ENCODE measurements at places on chromosomes 5 and 9.
A peak's percentile ranks its signal among the peaks of the same experiment; 100 is the strongest.

- no peaks in the 10 kb centered on the region for H3K36me3 ChIP-seq
- H3K4me3 ChIP-seq, result no peak overlapping the region
- no peak overlapping the region for H3K27ac ChIP-seq
- H3K27me3 ChIP-seq, result no peaks in the 10 kb centered on the region
- no peaks in the 10 kb centered on the region for H3K4me1 ChIP-seq
Measured at GRCh38 chr5:72301557-72301956, 18.5 kb downstream of the MRPS27 start.

GRCh38 chr9:103991001-103991400, 103.1 kb upstream of the SMC2 start:
- DNase-seq, result no peak
- H3K4me1 ChIP-seq, result no peaks in the 10 kb centered on the region
- no peaks in the 10 kb centered on the region for H3K27me3 ChIP-seq

- peaks cover 36% of the 10 kb centered on the region for H3K4me1 ChIP-seq
- peak overlapping the region; percentile 83 for H3K27ac ChIP-seq
- DNase-seq, result peak; percentile 91
- no peaks in the 10 kb centered on the region for H3K36me3 ChIP-seq
- H3K27me3 ChIP-seq, result no peaks in the 10 kb centered on the region
Measured at GRCh38 chr9:18490641-18491370, 16.9 kb downstream of the ADAMTSL1 start.

DNA sequence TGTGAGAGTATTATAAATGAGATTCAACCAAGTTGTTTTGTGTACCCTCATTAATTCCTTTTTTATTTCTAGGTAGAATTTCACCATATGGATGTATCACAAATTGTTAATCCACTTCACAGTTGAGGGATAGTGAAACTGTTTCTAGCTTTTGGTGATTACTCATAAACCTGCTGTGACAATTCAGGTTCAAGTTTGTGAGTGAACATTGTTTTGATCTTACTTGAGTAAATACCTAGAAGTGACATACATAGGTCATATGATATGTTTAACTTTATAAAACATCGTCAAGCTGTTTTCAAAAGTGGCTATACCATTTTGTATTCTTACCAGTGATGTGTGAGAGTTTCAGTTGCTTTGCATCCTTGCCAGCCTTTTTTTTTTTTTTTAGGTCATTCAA, 112.9 kb downstream of the CAMK4 start:
- H3K4me3 ChIP-seq, result no peak overlapping the region
- H3K27ac ChIP-seq, result no peak overlapping the region
- no peaks in the 10 kb centered on the region for H3K4me1 ChIP-seq

GRCh38 chr5:67401172-67401571, 204.6 kb upstream of the CD180 start:
- H3K27ac ChIP-seq, result no peak overlapping the region
- no peak overlapping the region for H3K4me3 ChIP-seq
- no peak for DNase-seq
- H3K36me3 ChIP-seq, result no peaks in the 10 kb centered on the region

DNA sequence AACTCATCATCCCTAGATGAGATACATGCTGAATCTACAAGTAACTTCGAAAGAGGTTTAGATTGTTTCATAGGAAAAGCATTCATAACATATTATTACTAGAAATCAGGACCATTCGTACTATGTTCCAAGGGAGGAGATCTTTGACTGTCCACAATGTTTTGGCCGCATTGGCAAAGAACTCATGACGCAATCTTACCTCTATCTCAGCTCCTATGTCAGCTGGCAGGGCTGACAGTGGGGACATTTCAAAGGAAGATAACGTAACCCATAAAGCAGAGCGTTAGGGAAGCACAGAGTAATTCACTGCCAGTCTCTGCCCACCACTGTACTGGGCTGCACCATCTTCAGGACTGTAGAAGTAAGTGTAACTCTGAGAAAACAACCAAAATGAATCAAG, 69.7 kb downstream of the EFNA5 start:
- H3K27me3 ChIP-seq, result no peaks in the 10 kb centered on the region
- DNase-seq, result no peak
- H3K27ac ChIP-seq, result no peak overlapping the region
- H3K4me1 ChIP-seq, result no peaks in the 10 kb centered on the region

DNA sequence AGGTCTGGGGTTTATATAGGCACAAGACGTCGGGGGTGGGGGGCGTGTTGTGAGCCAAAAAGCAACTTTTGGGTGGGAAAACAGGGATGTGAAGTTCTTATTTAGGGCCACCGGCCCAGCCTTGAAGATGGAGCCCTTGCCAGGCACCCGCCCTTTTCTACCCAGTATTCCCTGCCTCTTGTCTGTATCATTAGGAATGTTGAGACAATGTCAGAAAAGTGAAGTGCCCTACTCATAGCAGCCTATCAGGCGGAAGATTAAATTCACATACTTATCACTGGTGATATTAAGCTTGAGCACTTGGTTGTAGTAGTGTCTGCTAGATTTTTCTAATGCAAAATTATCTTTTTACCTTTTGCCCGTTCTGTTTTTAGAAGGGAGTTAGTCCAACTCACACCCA, 293.5 kb downstream of the CDH10 start:
- H3K27ac ChIP-seq, result no peak overlapping the region
- H3K36me3 ChIP-seq, result no peaks in the 10 kb centered on the region
- no peaks in the 10 kb centered on the region for H3K27me3 ChIP-seq
- no peak overlapping the region for H3K4me3 ChIP-seq

GRCh38 chr9:79104951-79105350, 466.8 kb upstream of the TLE4 start:
- H3K27me3 ChIP-seq, result no peaks in the 10 kb centered on the region
- H3K4me3 ChIP-seq, result no peak overlapping the region
- H3K4me1 ChIP-seq, result no peaks in the 10 kb centered on the region

DNA sequence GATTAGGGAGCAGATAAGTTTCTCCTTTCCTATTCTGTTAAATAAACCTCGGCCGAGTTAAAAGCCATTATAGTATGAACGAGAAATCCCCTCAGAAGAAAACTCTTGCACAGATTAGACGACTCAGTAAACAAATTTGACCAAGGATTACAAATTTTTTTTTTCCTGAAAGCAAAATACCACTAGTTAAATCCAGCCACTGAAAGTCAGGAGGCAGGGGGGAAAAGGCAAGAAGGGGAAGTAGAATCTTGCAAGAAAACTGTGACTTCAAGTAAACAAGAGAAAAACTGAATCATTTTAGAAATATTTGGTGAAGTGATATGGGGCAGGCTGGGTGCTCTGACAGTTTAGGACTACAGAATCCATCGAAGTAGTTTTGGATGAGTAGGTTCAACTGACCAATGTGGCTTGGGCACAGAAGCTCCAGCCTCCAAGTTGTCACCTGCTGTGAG, 251.0 kb downstream of the DENND1A start:
- no peak overlapping the region for H3K27ac ChIP-seq
- H3K4me1 ChIP-seq, result no peaks in the 10 kb centered on the region
- no peaks in the 10 kb centered on the region for H3K27me3 ChIP-seq
- peaks cover 5% of the 10 kb centered on the region for H3K36me3 ChIP-seq
- no peak overlapping the region for H3K4me3 ChIP-seq
- no peak for DNase-seq

DNA sequence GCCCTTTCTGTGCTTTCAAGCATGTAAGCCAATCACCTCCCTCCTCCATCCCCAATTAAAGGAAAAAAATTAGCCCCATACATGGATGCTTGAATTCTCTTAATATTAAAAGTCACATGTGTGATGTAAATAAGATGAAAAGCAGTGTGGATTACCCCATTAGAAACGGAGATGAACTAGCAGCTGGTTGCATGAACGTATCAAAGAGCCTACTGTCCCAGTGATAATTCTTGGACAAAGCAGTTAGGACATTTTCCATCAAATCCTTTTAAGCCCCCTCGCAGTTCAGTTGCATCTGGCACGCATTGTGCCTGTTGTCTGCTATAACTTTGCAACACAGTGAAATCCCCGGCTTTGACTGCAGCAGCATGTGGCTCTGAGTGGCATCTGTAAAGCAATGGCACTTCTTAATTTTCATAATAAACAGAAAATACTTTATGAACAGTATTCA, 285.6 kb downstream of the FBXL7 start:
- H3K27ac ChIP-seq, result no peak overlapping the region
- no peaks in the 10 kb centered on the region for H3K27me3 ChIP-seq
- no peak for DNase-seq
- no peaks in the 10 kb centered on the region for H3K36me3 ChIP-seq
- H3K4me3 ChIP-seq, result no peak overlapping the region

GRCh38 chr9:108761655-108762347, 94.0 kb downstream of the ACTL7B start:
- DNase-seq, result peak; percentile 68
- H3K36me3 ChIP-seq, result no peaks in the 10 kb centered on the region
- no peaks in the 10 kb centered on the region for H3K27me3 ChIP-seq
- no peak overlapping the region for H3K4me3 ChIP-seq
- no peak overlapping the region for H3K27ac ChIP-seq

DNA sequence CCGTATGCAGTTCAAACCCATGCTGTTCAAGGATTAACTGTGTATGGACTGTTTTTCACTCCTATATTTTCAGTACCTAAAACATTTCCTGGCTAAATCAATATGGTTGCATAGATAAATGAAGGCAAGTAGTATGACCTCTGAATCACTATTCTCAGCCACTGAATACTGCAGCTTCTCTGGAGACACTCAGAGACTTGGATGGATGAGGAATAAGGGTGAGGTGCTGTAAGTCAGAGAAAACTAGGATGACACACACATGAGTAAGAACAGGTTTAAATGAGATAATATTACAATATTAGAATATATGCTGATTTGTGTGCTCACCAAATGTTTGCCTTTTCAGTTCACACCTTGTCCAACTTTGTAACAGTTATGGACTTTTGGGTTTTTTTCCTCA, 26.0 kb upstream of the ANXA1 start:
- no peaks in the 10 kb centered on the region for H3K4me1 ChIP-seq
- H3K27ac ChIP-seq, result no peak overlapping the region
- H3K4me3 ChIP-seq, result no peak overlapping the region
- H3K36me3 ChIP-seq, result no peaks in the 10 kb centered on the region
- no peak for DNase-seq

DNA sequence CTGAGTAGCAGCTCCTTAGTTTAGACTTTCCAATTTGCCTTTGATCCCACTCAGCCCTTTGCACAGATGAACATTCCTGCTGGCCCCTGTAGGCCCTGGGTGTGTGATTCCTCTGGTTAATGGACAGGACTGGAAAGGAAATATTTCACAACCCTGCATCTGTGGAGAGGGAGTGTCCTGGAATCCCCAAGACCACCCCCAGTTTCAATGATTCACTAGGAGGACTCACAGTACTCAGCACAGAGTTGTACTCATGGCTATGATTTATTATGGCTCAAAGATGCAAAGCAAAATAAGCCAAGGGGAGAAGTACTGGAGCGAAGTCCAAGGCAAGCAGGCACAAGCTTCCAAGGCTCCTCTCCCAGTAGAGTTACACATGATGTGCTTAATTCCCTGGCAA, 42.4 kb upstream of the TJP2 start:
- H3K36me3 ChIP-seq, result no peaks in the 10 kb centered on the region
- peak; percentile 79 for DNase-seq
- peaks cover 39% of the 10 kb centered on the region for H3K4me1 ChIP-seq
- peak overlapping the region; percentile 57 for H3K27ac ChIP-seq
- no peak overlapping the region for H3K4me3 ChIP-seq

- no peaks in the 10 kb centered on the region for H3K27me3 ChIP-seq
- no peak overlapping the region for H3K27ac ChIP-seq
- no peak overlapping the region for H3K4me3 ChIP-seq
- no peak for DNase-seq
- H3K36me3 ChIP-seq, result peaks cover 15% of the 10 kb centered on the region
- H3K4me1 ChIP-seq, result no peaks in the 10 kb centered on the region
Measured at GRCh38 chr9:108866001-108866420, 3.9 kb downstream of the ACTL7A start.

DNA sequence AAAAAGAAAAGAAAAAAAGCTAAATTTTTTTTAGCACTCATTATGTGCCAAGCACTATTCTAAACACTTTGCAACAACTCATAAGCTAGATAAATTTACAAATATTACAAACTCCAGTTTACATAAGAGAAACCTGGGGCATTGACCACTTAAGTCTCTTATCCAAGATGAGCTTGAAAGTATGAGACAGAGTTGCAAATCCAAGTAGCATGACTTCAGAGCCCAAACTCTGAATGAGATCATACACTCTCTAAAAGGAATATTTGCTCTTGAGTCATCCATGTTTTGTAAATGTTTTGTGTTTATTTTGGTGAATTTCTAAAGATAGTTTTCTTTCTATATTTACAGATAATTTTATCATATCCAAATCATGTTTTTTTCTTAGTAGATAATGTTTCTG, 4.0 kb upstream of the SHOC1 start:
- H3K27ac ChIP-seq, result no peak overlapping the region
- no peaks in the 10 kb centered on the region for H3K4me1 ChIP-seq
- no peak for DNase-seq
- no peaks in the 10 kb centered on the region for H3K36me3 ChIP-seq
- no peaks in the 10 kb centered on the region for H3K27me3 ChIP-seq
- no peak overlapping the region for H3K4me3 ChIP-seq

GRCh38 chr9:92612292-92612691, 57.6 kb downstream of the IPPK start:
- H3K27me3 ChIP-seq, result no peaks in the 10 kb centered on the region
- no peak for DNase-seq
- peaks cover 25% of the 10 kb centered on the region for H3K36me3 ChIP-seq
- no peak overlapping the region for H3K27ac ChIP-seq
- no peak overlapping the region for H3K4me3 ChIP-seq

DNA sequence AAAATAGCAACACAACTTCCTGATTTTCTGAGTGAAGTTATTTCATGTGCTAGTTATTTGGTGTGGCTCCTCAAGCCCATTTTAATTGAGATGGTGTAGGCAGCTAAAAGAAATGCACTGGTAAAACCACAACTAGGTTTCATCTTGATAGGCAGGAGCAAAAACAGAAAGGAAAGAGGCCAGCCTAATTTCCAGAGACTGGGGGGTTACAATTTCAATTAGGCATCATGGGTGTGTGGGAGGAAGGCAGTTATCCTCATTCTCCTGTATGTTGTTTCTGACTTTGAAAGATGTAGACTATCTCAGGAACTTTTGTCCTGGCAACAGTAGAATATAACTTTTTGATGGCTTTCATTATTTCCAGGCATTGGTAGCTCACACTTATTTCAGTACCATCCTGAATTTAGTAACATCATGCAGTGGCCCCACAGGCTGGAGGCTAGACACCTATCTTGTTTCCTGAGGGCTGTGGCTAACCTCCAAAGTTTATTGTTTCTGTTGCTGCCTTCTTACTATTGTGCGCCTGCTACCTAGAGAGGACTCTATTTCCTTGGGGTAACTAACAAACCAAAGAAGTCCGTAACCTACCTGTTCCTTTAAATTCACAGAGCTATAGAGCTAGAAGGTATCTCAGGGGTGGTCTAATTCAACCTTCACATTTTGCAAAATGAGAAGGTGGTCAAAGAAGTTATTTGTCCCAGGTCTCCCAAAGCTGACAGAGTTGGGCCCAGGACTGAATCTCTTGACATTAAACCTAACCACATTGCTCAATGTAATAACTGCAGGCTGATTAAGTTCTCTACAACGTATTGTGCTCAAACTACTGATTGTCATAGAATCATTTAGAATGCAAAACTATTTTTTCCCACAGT, 42.4 kb downstream of the FYB1 start:
- H3K36me3 ChIP-seq, result no peaks in the 10 kb centered on the region
- H3K4me1 ChIP-seq, result no peaks in the 10 kb centered on the region
- H3K27me3 ChIP-seq, result no peaks in the 10 kb centered on the region

- no peak overlapping the region for H3K27ac ChIP-seq
- no peak overlapping the region for H3K4me3 ChIP-seq
- H3K4me1 ChIP-seq, result no peaks in the 10 kb centered on the region
- no peak for DNase-seq
- H3K36me3 ChIP-seq, result no peaks in the 10 kb centered on the region
- H3K27me3 ChIP-seq, result no peaks in the 10 kb centered on the region
Measured at GRCh38 chr9:120161776-120162175, 418.2 kb downstream of the CDK5RAP2 start.

- no peaks in the 10 kb centered on the region for H3K4me1 ChIP-seq
- no peak overlapping the region for H3K27ac ChIP-seq
- no peak overlapping the region for H3K4me3 ChIP-seq
- H3K27me3 ChIP-seq, result no peaks in the 10 kb centered on the region
- no peak for DNase-seq
Measured at GRCh38 chr9:1707291-1707690, 307.9 kb upstream of the SMARCA2 start.
